ENCODE measurements at places on chromosomes 4 and X.
A peak's percentile ranks its signal among the peaks of the same experiment; 100 is the strongest.

- DNase-seq = peak; percentile 98
Observed at GRCh38 chr4:86359944-86360478, at the start of gene MAPK10. Gene MAPK10, minus strand, starts transcription at chr4:86360053.

DNA sequence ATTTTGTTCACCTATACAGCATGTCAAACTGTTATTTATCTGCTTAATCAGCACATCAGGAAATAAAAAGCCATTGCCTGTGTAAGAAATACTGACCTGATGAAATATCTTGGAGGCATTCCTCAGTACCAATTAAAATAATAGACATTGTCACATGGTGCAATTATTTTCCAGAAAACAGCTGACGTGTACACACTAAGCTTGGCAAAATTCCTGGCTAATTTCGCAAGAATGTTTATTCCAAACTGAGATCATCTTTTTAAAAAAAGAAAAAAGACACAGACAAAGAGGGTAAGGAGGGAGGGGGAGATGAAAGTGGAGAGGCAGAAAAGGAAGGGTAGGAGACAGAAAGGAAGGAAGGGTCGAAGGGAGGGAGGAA, 61.9 kb upstream of the NFKB1 start:
- no peak for DNase-seq

DNA sequence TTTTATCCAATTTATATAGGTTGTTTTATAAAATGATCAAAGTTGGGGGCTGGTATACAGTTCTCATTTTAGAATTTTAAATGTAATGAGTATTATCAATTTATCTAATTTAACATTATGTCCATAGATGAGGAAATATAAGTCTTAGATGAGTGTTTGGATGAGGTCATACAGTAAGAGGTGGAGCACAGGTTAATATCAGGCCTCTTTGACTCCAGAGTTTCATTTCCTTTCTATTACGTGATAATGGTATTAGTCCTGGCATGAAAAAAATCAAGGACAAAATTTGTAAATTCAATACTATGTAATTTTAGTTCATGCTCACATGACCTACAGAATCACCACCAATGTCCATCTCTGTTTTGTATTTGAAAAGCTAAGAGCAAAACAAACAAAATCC, 269.8 kb downstream of the FSTL5 start:
- no peak for DNase-seq

DNA sequence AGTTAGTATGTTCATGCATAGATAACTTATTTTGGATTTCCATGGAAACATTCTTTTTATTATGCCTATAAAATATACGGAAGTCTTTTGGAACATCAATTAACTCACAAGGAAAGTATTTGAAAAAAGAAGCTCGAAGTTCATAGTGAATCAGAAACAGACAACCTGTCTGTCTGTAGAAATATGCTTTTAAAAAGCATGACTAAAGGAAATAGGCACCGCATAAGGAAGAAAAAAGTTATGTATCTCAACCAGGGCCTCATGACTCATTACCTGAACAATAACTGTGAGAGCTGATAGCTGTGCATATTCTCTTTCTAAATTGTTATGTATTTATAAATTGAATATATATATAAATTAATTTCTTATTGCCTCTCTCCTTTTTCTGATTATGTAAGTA, 324.1 kb downstream of the TLL1 start:
- no peak for DNase-seq

DNA sequence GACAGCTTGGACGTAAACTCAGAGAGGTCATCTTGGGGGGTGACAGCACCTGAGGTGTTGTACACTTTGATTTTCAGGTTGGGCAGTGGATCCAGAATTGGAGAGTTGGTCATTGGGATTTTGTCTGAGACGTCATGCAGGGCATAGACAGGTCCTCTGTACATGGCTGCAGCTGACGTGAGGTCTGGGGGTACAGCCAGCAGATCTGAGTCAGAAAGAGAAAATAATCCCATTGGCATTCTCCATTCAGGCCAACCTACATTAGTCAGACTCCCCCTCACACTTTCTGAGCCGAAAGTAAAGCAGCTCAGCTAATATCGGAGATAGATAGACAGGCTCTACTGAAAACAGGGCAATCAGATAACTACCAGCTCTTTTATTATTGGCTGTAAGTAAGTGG, 329.7 kb downstream of the UNC5C start:
- no peak for DNase-seq

GRCh38 chrX:96722781-96723180, 38.1 kb downstream of the DIAPH2 start:
- no peak for DNase-seq

DNA sequence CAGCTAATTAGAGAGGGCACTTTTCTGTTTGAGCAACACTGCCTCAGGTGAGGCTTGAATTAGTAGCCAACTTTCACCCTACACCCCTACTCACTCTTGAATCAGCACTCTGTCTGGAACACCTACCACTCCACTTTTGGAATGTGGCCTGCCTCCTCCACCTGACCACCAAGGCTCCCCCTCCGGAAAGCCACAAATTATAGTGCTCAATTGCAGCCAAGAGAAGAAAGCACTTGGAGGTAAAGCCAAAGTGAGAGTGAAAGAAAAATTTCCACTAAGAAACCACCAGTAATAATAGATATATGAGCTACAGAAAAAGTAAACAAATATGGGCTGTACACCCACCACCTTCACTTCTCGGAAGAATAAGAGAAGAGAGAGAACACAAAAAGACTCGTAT, 41.1 kb downstream of the PPP3CA start:
- DNase-seq = peak; percentile 63

DNA sequence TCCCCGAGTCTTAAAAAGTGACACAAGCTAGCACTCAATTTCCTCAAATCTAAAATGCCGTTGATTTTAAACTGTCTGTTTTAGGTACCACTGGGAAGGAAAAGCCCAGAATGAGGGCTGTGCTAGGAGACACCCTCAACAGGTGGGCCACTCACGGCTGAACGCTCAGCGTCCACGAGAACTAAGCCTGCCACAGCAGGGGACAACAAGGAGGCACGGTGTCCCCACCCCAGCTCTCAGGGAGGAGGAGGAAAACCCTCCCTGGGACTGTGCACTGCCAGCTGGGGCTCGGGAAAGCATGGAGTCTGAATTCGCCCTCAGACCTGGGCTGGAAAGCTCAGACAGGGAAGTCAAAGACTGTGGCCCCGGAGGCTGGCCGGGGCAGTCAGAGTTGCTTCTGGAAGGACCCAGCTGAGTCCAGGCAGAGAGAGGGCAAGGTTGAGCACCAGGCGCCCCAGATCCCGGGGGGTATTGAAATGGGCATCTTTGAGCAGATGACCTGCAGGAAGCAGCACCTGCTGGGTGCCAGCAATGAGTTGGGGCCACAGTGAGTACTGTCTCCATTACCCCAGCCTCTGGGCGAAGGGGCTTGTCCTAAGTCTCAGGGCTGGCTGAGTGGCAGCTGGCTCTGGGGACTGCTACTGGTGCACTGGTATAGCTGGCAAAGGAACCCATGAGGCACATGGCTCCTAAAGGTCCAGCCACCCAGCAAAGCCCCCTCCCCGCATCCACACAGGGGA, 769 bp upstream of the CPZ start:
- DNase-seq = no peak

DNA sequence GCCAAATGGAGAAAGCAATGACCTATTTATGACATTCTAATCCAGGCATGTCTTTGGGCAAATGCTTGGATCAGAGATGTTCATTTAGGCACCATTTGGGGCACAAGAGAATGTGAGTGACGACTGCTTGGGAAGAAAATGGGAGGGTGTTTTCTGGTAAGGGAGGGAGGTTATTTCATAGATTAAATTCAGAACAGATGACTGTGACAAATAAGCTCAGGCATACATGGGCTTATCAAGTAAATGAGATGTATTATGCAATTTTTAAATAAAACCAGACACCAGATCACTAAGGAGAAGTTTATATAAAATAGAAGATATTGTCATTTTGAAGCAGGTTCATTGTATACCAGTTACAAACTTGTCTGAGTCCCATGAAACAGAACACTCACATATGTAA, 71.4 kb upstream of the UGT8 start:
- DNase-seq = no peak

- DNase-seq = no peak
Observed at GRCh38 chrX:94053575-94053974, 379.6 kb downstream of the FAM133A start.

GRCh38 chrX:46584736-46585135, 11.2 kb downstream of the CHST7 start:
- no peak for DNase-seq

- DNase-seq = peak; percentile 26
Observed at GRCh38 chr4:17112292-17112659, 213.8 kb upstream of the LDB2 start.

DNA sequence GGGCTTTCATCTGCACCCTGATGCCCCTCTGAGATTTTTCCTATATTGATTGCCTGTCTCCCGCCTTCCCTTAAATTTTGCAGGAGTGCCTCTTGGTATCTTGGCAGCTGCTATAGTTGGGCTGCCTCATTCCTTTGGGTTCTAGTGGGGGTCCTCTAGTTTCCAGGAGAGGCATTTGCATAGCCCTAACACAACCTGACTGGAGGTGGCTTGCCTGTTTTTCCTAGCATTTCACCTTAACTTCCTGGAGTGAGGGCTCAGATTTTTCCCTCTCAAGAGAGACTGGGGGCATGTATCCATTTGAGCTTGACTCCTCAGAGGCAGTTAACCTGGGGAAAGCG, 46.0 kb downstream of the UGT2A3 start:
- DNase-seq = no peak

- DNase-seq = no peak
Observed at GRCh38 chrX:47611489-47611888, 8.2 kb downstream of the SYN1 start.

GRCh38 chr4:96827086-96827485, 987.2 kb downstream of the PDHA2 start:
- DNase-seq = no peak

DNA sequence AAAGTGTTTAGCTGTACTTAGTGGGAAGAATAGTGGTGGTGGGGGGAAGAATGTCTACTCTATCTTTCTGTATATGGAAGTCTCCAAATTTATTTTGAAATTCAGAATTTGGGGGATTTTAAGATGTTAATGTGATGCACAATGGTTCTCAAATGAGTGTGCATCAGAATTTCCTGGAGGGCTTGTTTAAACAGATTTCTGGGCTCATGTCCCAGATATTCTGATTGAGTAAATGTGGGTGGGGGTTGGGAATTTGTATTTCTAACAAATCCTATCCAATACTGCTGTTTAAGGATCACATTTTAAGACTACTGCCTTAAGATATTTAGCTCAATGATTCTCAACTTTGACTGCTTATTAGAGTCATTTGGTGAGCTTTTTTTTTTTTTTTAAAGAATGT, 15.1 kb upstream of the INTS6L start:
- DNase-seq = no peak

DNA sequence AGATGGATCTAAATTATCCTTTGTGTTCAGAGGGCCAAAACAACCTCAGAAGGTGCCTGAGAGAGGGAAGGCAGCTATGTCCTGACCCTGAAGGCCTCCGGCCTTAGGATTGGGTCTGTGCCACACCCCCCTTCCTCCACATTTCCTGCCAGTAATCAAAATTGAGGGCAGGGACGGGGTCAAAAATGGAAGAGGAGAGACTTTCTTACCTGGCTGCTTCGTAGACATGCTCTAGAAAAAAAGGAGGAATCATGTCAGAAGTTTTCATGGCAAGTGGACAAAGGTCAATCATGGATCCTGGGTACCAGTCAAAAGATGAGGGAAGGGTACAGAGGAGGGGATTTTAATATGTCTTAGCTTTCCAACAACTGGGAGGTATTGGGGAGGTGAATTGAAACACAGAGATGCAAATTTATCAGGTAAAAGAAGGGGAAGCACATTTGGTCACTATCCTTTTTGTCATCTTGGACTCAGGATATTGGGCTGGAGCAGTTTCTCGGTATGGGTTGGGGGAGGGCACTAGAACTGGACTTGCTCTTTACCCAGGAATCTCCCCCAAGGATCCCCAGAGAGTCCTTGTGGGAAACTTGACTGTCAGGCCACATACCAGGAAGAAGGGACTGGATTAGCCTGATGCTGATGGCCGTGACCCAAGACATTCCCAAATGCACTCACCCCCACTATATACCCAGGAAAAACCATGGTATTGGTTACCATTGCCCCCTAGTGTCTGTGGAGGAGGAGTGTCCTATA, 17.1 kb downstream of the VSIG4 start:
- peak; percentile 85 for DNase-seq

- DNase-seq = no peak
Observed at GRCh38 chr4:73309211-73309610, 50.6 kb upstream of the ANKRD17 start.

DNA sequence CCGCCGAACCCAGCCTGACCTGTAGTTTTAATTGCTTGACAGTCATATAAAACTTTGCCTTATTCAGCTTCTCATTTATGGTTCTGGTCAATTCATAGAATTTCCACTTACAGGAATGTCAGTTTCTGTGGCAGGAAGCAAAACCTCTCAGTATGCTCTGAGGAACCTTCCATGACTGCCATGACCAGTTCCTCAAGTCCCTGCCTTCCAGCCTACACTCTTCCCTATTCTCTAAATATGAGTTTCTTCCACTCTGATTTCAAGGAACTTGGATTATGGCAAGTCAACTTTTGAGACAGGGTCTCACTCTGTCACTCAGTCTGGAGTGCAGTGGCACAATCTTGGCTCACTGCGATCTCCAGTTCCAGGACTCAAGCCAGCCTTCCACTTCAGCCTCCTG, 26.0 kb upstream of the NSUN7 start:
- no peak for DNase-seq

- no peak for DNase-seq
Observed at GRCh38 chr4:7236847-7237246, 44.5 kb downstream of the SORCS2 start.

GRCh38 chr4:1026115-1026514, 14.7 kb downstream of the FGFRL1 start:
- DNase-seq = no peak

- no peak for DNase-seq
Observed at GRCh38 chr4:74032064-74032463, 6.4 kb downstream of the CXCL3 start.

DNA sequence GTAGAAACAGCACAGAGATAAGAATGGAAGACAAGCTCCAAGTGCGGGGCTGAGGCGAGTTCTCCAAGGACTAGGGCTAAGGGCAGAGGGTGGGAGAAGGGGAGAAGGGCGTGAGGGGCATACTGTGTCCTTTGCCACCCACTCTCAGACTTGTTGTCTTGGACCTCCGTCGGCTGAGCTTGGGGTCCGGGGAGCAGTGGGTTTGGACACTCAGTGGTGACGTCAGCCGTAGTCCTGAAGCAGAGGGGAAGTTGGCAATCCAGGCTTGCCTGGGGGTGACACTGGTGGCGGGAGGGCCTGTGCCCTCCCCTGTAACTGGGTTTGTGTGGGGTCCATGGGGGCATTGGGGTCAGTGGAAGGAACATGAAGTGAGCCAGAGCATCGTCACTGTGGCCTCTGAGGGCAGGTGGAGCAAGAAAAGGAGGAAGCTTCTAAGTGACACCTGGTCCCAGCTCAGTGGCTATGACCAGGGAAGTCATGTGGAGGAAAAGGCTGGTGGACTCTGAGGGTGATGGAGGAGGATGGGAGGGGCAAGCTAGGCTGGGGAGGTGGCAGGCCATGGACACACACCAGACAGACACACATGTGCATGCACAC, 17.6 kb downstream of the CD99 start:
- DNase-seq = peak; percentile 79

Data from KBM-7 (cell line).